ENCODE measurements at places on chromosomes 5 and 9.

- no peak for DNase-seq
Measured at GRCh38 chr5:107876906-107877305, 206.2 kb upstream of the EFNA5 start.

DNA sequence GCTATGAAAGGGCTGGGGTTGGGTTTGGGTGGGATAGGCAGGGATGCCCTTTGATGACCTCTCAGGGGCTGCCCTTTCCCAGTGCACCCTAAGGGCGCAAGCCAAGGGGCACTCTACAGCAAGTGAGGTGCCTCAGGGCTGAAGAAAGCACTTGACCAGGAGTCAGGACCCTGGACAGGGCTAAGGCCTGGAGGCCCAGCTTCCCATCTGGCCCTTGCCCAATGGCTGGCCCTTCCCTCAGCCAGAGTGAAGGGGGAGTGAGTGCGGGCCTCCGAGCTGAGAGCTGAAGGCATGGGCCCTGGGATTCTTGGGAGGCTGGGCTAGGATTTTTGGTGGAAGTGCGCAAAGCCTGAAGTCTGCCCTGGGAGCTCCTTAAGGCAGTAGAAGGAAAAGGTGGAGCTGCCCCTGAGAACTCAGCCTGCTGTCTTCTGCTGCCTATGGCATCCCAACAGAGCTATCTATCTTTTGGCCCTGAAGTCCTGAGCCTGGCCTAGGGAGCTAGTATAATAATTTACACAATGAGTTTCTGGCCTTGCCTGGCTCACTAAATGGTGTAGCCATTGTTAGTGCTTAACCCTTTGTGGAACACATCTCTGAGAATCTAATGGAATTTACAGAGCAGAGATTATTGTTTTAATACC lies 16.4 kb downstream of the JADE2 start:
- DNase-seq, result no peak

- DNase-seq, result no peak
Measured at GRCh38 chr9:91417602-91418214, 5.9 kb downstream of the NFIL3 start.

GRCh38 chr9:108599571-108599970 lies 256.2 kb downstream of the ACTL7B start:
- DNase-seq, result no peak

DNA sequence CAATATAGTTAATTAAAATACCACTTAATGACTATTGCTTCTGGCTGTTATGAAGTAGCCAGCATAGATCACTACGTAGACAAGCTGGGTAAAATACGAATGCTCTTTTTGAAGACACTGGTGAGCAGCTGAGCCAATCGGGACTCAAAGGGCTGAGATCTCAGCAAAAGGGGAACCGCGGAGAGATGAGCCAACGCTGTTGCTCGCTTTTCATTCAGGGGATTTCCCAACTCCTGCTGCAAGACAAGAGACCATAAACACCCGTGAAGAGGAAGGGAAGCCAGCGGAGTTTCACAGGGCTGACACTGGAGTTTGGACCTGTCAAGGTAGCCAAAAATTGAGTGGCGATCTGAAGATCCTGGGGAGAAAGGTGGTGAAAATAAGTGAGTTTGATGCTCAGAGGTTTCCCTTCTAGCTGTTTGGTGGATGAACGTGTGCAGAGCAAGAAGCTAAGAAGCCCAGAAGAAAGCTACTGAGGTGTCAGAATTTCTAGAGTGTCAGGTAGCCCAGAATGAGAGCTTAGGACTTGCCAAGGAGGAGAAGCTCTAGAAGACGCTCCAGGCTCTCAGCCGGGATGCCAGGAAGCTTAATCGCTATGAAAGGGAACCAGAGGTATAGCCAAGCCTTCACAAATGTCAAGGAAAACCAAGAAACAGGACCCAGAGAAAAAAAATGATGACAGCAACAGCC lies 79.6 kb upstream of the RNU6ATAC start:
- no peak for DNase-seq

- no peak for DNase-seq
Measured at GRCh38 chr5:93794954-93795353, 53.6 kb upstream of the POU5F2 start.

- no peak for DNase-seq
Measured at GRCh38 chr5:14702238-14702839, 37.8 kb downstream of the OTULIN start.

DNA sequence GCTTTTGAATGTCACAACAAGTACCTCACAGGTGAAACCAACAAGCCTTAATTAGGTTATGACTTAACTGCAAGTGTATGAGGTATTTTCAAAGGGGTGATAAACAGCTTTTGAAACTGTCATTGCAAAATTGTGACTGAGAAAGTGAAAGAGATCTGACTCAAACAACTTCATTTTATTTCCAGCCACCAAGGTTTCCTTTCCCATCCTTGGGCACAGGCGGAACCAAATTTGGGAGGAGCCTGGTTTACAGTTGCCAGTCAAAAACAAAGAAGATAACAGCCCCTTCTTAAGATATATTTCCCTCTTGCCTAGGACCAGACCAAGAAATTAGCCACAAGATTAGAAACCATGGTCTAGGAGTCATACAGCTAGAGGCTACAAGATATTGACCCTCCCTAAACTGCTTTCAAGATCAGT lies 417.1 kb downstream of the CSNK1G3 start:
- DNase-seq, result no peak

DNA sequence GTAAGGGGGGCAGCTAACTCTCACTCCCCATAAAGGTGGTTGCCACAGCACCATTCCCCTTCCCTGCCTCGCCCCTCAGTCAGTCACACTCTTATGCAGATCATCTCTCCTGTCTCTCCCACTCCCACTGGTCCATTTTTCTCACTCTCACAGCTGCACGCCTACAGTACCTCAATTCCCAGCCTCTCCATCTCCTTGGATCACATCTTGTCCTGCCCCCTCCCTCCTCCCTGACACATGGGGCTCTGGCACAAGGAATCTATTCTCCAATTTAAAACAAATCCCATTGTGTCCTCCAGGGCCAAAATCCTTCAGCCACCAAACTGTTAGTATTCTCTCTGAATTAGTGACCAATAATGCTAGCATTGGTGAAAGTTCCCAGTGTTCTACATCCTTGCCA lies 114.4 kb downstream of the AUH start:
- no peak for DNase-seq

DNA sequence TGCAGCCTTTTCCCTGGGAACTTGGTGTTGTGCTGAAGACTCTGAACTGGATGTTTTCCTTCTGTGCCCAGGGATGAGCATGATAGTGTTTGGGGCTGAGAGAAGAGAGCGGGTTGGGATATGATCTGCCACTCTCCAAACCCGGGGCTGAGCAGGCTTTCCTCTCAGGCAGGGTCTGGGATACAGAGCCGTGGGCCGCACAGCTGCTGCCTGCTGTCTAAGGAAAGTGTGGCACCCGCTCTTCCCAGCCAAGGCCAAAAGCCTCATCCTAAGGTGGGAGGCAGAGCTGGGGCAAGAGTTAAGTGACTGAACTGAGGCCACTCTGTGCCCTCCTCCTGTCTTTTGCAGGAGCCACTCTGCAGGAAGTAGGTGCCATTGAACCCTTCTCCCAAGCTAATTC lies 83.6 kb upstream of the PITX1 start:
- no peak for DNase-seq

- DNase-seq, result no peak
Measured at GRCh38 chr5:89936576-89936975, 473.0 kb downstream of the CETN3 start.

- DNase-seq, result no peak
Measured at GRCh38 chr9:100160021-100160420, 61.0 kb downstream of the INVS start.

- DNase-seq, result no peak
Measured at GRCh38 chr9:36045610-36046009, 8.9 kb downstream of the RECK start.

- no peak for DNase-seq
Measured at GRCh38 chr9:110559869-110560268, 19.7 kb downstream of the SVEP1 start.

DNA sequence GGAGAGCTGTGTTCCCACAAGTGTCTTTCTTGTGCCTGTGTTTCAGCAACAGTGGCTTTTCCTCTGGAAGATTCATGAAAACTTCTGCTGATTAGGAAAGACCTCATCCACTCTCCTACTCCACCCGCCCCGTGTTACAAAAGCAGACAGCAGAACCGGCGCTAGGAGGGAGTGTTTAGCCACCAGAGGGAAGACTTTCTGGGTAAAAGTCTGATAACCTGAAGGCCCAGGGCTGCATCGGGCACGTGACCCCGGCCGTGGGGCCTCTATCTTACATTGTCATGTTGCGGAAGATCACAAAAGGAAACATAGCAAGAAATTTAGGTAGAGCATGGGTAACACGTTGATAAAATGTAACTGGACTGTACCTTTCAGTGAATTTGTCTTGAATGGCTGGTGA lies 32.0 kb upstream of the DMRT2 start:
- DNase-seq, result no peak

GRCh38 chr5:173454736-173455598 lies 126.8 kb upstream of the STC2 start:
- peak; percentile 91 for DNase-seq

DNA sequence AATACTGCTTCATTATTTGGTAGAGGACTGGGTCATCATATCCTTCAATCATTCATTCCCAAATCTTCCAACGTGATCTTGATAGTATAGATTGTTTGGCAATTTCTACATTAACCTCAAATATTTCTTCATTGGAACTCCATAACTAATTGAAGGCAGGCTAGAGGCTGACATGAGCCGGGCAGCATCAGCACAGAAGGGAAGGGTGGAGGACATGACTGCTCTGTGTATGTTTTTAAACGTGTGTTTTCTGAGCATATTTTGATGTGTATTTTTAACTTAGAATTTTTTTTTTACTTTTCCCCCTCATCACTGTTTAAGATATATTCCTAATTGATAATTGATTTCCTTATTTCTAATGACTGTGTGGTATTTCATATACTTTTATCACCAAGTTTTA lies 12.6 kb downstream of the DDX4 start:
- no peak for DNase-seq

GRCh38 chr9:2957656-2958200 lies 113.8 kb upstream of the PUM3 start:
- DNase-seq, result no peak
